ENCODE measurements at places on chromosomes 3 and 15.

GRCh38 chr3:27805282-27805681 is 83.2 kb upstream of the EOMES start:
- no peak for DNase-seq

GRCh38 chr15:70210076-70210475 is 112.4 kb upstream of the TLE3 start:
- no peak for DNase-seq

DNA sequence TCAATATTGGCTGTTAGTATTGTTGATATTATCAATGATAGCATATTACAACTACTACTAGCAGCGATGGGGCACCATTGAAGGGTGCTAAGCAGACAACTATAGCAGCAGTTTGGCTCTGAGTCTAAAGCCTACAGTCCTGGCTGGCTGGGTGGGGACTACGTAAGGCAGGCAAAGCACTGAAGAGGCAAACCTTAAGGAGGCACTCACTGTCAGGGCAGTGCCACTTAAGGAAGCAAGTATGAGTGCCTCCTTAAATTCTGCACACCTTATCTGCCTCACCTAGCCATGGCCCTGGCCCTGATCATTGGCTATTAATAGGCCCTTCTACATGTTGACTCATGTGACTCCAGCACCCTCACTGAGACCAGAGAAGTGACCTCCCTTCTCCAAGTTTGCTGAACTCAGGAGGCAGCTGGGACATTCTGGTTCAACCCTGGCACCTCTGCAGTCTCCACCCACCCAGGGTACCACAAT is 20.6 kb downstream of the CDCP1 start:
- DNase-seq = no peak

GRCh38 chr3:112371569-112371968 is 38.6 kb downstream of the CD200 start:
- DNase-seq = no peak

- DNase-seq = no peak
Observed at GRCh38 chr3:71104121-71104541, 479.4 kb downstream of the FOXP1 start.

- no peak for DNase-seq
Observed at GRCh38 chr15:67745073-67746006, 80.0 kb upstream of the SKOR1 start.

DNA sequence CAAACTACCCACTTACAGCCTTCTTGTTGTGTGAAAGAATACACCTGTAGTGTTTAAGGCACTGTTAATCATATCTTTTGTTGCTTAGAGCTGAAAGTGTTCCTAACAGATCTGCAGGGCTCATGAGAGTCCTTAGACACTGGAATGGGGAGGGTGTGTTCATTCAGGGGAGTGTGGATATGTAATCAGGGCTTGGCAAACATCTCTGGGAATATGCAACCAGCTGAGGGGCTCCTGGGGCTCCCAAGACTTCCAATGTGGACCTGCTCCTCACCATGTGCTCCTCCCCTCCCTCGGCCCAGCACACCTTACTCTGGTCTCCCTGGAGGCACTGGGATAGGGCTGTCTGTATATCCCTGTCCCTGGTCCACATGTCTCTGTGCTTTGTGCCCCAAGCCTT is 30.3 kb upstream of the MFSD1 start:
- DNase-seq = no peak

DNA sequence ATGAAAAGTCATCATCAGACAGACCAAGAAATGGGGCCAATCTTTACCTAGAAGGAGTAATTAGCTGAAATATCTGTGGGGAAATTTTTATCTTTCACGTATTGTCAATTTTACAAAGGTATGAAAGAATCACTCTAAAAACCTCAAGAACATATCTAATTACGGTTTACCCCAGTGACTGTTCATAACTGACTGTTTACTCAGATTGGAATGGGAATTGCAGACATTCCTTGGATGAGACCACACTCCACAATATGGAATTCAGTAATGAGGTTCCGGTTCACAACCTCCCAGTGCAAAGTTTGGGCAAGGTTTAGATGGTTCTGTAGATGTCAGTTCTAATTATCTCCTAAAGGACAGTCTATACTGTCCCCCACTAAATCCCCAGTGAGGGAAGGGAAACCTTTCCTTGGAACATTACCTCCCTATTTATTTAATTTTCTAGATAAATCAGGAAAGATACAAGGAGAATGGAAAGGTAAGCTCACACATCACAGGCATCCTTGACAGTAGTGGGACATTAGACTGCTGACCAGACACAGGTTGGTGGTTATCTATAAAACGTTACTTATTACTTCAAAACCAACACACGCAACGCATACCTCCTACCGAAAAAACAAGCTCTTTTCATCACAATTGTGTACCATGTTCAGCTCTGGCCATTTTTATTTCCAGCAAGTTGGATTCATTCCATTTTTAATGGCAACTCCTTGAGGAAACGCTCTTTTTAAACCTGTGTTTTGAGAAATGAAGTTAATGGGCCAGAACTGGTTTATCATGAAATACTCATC is 129.9 kb downstream of the RORA start:
- no peak for DNase-seq

DNA sequence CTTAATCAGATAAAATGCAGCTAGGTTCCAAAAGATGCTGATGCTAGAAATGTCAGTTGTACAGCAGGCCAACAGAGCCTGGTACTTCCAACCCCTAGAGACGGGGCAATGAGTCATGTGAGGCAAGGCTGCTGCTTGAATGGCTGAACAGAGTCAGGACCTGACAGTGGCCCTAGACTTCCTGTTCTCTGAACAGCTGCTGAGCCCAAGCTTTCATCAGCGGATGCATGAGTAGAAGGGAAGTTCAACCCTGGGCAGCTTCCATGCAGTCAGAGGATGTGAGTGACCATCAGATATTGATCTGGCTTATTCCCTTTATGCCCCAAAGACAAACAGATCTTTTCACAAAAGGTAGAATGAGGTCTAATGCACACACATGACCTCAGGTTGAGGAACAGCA is 282.9 kb upstream of the COL8A1 start:
- no peak for DNase-seq

DNA sequence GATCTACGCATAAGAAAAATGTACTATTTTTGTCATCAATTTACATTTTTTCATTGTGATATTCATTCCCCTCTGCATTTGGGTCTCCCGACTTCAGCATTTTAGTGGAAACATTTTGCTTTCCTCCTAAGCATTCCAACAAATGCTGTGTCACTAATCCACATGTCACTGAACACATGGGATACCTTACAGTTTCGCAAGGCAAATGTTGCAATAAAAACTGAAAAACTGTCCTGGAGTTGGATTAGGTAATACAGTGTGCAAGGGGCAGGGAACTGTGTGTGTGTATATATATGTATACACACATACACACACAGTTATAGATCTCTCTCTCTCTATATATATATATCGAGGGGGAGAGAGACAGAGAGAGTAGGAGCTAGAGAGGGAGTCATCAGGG is 632.2 kb downstream of the MAGI1 start:
- DNase-seq = no peak

- DNase-seq = no peak
Observed at GRCh38 chr3:94544131-94544789, 481.4 kb downstream of the NSUN3 start.

GRCh38 chr3:159672728-159673688 is 315.6 kb upstream of the IL12A start:
- no peak for DNase-seq

DNA sequence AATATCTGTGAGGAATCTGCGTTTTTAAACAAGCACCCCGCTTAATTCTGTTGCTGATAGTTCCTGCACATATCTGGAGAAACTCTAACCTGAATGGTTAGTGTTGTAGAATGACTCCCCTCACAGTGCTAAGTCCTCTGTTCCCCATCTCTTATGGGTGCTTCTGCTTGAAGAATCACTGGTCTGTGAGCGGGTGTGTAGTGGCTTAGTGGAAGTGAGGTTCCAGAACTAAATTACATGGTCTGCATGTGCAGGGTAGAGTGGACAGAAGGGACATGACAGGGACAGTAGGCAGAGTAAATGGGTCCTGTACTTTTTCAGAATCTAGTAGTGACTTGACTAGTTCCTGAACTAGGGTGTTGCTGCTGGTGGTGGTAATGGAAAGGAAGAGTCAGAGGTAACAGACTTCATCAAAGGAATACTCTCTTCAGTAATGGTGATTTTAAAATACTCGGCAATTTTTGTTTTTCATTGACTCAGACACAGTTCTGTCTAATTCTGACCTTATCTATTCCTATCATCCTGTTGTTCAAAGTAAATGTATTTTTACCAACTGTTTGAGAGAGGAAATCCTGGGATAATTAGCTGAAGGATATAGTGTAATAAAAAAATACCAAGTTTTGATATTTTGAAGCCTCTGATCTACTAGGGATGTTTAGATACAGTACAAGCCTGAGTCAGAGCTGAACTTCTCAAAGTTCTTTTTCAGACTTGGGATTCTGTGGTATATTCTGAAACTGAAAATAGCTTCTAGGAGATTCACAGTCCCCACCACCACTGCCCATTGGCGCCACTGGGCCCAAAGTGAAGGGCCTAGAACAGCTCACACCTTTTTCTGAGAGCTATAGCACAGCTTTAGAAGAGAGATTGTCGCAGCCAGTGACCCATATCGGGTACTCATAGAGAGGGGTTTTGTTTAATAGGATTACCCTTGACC is 55.5 kb downstream of the FNDC3B start:
- peak; percentile 18 for DNase-seq

DNA sequence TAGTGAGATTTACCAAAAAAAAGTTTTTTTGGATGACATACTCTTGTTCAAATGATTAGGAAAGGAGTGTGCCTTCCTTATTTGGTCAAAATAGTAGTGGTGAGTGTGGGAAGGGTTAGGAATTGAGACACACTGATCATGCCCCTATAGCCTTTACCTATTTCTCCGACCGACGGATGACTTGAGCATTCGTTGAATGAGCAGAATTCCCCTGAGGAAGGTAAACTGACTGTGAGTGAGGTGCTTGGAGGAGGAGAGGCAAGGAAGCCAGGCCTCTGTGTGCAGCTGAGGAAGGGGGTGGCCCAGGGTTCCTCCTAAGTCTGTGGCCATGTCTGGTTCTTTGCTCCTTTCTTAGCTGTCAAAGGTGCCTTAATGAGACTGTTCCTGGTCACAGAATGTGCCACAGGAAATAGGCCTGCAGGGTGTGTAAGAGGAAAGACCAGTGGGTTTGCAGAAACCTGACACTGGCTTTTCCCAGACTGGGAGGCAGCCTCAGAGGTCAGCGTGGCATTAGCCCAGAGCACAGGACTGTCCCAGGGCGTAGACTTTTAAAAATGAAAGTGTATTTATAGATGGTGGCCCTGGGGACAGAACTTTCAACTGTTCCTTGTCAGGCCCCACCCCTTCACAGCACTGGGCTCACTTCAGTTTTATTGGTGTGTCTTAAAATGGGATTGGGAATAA is 307.7 kb upstream of the C2CD4B start:
- no peak for DNase-seq

DNA sequence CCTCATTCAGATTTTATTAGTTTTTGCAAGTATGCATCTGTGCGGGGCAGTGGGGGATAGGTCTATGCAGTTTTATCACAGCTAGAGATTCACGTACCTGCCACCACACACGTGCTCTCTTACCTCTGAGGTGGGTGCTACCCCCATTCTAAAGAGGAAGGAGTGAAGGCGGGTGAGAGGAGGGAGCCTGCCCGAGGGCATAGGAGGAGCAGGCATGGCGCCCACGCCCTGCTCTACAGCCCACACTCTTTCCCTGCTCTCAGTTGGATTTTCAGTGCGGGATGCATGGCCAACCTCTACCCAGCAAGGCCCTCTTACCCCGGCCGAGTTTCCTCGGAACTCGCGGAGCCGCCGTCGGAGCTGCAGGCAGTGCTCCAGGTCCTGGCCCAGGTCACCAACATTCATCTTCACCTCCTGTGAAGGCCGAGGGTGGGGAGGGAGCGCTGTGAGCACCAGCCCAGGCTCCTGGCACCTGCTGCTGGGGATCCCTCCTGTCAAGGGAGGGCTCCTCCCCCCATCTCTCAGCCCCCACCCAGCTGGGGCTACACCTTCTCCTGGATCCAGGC is 26.9 kb downstream of the PLA2G4B start:
- DNase-seq = no peak

DNA sequence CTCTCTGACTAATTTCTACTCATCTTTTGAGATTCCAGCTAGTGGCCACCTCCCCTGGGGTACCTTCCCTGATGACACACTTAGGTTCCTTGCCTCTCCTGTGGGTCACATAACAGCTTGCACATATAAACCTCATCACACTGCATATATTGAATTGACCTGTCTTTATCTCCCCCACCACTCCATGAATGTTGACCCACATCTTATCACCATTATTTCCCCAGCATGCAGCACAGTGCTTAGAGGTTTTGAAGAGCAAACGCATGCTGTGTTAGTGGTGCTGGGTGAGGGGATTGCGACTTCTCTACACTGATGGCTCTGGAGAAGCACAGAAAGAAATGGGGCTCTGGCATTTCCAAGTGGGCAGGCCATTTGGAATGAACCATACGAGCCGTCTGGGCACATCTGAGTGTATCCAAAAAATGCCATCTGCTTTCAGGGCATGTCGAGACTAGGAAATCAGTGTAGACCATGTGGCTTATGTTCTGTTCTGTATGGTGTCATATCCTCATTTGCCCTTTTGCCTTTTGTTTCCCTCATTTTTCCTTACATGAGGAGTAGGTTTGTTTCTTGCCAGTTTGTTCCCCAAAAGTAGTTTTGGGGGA is 333.2 kb upstream of the TRIM42 start:
- DNase-seq = no peak

GRCh38 chr3:63967675-63968611 is 55.4 kb downstream of the PSMD6 start:
- peak; percentile 67 for DNase-seq

DNA sequence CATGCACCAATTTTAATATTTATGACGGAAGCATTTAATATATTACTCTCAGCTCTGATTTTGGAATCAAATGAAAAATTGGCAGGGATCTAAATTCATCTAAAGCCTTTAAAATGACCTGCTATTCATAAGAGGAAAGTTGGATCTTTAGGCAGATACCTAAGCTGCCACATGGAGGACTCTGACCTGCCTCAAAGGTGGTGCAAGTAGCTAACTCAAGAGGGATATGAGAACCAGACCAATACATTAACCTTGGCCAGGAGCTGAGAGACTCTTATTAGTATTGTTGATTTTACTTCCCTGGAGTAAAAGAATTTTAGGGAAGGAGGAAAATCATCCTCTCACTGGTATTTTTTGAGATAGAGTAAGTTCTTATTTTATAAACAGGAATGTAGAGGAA is 17.7 kb downstream of the ZNF654 start:
- no peak for DNase-seq

- no peak for DNase-seq
Observed at GRCh38 chr3:66561367-66561766, 60.5 kb upstream of the LRIG1 start.

DNA sequence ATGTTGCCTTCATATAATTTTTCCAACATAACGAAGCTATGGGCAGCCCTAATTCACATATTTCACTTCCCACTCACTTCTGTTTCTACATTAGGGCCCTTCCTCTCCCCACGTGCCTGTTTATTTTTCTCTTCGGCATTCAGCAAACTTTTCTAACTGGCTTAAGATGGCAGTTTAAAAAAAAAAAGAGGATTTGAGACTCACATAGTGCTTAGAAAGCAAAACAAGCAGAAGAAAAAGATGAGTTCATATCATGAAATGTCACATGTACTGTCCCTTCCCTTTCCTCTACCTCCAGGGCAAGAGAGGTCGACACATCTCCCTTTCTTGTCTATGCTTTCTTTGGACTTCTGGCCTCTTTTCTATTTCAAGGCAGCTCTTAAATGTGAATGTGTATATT is 30.6 kb downstream of the SLC49A4 start:
- DNase-seq = no peak

GRCh38 chr3:37130984-37131859 is 43.2 kb downstream of the LRRFIP2 start:
- no peak for DNase-seq
